ENCODE measurements at places on chromosomes 11 and 22.

DNA sequence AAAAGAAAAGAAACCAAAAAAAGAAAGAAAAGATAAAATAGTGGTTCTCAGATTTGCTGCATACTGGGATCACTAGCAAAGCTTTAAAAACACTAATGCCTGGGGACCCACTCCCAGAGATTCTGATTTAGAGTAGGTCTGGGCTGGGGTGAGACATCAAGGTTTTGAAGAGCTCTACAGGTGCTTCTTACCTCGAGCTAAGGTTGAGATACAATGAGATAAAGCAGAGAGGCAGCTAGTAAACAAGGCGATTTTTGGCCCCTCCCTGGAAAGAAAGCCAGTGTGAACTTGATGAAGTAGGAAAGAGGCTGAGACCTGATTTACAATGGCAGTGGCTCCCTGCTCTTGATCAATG is 327.6 kb upstream of the CCDC90B start:
- DNase-seq, result no peak

- DNase-seq, result no peak
Observed at GRCh38 chr11:60971520-60971919, at the start of gene CD6. TSS of gene CD6 (plus strand) at chr11:60971680. CDS start at chr11:60971866, 186 bp downstream.

GRCh38 chr11:107040433-107041087 is 22.3 kb upstream of the GUCY1A2 start:
- DNase-seq, result no peak

DNA sequence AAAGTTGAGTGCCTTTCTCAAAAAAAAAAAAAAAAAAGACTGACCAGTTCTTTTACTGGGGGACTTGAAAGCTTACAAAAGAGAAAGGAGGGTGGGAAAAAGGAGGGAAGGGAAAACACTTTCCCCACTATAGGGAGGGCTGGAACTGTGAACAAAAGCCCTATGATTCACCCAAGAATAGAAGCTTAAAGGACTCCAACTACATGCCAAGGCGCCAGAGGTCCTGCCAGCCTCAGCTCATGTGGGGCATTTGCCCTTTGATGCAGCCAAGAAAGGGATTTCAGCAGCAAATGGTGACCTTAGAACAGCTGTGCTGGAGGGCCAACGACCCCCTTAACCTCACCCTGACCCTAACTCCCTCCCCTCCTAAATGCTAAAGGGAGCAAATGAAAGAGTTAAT is 160.0 kb downstream of the NTM start:
- DNase-seq, result no peak

- no peak for DNase-seq
Observed at GRCh38 chr22:46421267-46421666, 85.8 kb downstream of the TRMU start.

DNA sequence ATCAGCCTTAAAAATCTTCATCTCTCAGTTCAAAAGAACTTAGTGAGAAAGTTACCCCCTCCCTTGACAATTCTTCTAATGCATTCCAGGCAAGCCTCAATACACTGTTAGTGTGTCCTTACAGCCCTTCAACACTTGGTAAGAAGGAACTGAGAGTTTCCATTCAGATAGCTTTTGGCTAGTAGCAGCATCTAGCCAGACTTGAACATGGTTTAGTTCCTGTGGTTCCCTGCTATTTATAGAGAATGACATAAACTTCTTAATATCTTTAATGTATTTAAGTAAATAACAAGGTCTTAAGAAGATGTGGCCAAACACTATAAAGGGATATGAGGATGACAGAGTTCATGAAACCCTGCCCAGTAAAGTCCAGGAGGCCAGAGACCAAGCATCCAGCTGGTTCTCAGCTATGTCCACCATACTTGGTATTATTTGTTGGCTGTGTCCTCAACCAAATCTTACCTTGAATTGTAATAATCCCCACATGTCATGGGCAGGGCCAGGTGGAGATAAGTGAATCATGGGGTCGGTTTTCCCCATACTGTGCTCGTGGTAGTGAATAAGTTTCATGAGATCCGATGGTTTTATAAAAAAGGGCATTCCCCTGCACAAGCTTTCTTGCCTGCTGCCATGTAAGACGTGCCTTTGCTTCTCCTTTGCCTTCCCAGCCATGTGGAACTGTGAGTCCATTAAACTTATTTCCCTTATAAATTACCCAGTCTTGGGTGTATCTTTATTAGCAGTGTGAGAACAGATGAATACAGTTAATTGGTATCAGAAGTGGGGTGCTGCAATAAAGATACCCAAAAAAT is 132.4 kb downstream of the LARGE1 start:
- DNase-seq, result no peak

DNA sequence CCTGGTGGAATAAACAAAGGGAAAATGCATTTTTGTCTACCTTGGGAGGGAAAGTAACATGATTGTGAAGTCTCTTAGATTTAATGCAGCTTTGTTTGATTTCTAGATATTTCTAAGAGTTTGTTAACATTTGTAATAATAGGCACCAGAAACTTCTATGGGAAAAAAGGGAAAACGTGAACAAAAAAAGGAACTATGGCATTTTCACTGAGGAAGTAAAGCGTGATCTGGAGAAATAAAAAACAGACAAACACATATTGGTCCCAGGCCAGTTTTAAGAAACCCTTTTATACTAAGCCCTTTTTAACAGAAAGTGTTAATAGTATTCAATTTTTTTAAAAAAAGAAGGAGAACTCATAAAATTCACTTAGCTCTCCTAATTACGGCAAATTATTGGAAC is 6.9 kb upstream of the MS4A7 start:
- no peak for DNase-seq

DNA sequence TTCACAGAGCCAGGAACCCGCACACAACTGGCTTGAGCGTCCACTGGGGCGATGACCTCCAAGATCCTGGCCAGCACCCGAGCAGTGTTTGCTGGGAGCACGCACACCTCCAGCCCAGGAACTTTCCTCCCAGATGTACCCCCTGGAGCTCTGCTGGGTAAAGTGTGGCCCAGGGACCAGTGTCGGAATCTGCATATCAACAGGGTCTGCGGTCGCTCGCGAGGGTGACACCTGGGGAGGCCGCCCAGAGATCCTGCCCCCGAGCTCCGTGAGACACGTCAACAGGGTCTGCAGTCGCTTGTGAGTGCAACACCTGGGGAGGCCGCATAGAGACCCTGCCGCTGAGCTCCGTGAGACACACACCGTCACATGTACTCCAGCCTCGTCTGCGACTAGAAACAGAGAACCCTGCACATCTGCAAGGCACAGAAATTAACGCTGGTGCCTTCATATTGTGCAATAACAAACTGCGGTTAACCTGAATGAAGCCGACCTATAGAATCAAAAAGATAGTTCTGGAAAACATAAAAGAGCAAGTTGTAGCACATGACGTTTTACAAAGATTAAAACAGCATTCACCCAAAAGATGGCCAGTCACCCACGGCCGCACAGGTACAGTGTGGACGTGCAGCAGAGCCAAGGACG is 172.4 kb downstream of the BRD1 start:
- DNase-seq, result no peak

DNA sequence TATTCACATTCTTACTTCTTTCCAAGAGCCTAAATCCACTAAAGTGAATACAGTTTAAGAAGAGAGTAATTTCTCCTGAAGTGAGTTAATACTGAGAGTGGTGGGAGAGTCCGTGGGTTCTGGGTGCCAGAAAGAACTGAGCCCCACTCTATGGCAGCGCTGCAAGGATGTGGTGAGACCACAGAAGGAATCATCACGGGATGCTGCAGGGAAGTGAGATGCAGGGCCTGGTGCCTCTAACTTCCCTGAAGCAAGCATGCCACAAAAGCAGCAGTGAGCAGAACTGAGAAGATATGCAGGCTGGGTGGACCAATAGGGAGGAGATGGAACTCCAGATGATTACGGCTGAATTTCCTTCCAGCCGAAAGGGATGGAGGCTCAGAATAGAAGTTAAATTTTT is 5.0 kb upstream of the MMP12 start:
- no peak for DNase-seq

DNA sequence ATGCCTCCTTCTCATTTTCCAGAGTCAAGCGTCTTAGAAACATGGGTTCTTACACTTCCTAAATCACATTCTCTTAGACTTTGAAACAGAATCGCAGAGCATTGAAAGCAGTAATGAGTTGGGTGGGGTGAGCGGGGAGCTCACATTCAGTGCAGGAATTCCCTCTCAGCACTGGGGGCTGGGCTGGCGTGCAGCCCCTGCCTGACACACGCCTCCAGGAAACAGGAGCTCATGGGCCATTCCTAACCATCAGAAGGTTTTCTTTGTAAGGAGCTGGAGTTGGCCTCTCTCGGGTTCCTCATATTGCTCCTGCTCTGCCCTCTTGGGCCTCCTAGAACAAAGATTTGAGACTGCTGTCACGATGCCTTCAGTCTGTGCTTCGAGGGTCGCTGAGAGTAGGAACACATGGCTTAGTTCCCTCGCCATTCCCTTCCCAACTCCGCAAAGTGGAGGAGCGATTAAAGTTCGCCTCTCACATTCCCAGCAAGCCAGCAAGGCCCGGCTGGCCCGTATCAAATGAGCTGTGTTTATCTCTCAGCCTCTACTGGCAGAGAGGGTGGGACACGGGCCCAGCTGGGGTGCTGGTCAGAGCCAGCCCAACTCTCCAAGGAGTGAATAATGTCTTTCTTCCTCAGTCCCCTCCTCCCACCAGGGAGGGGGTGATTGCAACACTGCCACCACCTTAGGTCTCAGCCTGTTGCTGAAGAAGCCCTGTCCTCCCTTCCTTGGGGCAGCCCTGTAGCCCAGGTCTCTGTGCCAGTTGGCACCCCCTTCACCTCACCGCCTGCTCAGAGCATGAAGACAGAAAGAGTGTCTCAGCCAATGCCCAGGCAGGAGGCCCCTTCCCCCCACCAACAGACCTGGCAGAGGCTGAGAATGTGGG is 10.4 kb downstream of the CHRDL2 start:
- DNase-seq, result no peak

- DNase-seq, result no peak
Observed at GRCh38 chr11:102724904-102725500, at the start of gene MMP8. TSS of gene MMP8 (minus strand) at chr11:102724954. CDS start at chr11:102724855, 99 bp downstream.

GRCh38 chr22:30943368-30943767 is 25.2 kb downstream of the MORC2 start:
- no peak for DNase-seq

GRCh38 chr11:8309862-8310261 is 46.2 kb upstream of the LMO1 start:
- no peak for DNase-seq

DNA sequence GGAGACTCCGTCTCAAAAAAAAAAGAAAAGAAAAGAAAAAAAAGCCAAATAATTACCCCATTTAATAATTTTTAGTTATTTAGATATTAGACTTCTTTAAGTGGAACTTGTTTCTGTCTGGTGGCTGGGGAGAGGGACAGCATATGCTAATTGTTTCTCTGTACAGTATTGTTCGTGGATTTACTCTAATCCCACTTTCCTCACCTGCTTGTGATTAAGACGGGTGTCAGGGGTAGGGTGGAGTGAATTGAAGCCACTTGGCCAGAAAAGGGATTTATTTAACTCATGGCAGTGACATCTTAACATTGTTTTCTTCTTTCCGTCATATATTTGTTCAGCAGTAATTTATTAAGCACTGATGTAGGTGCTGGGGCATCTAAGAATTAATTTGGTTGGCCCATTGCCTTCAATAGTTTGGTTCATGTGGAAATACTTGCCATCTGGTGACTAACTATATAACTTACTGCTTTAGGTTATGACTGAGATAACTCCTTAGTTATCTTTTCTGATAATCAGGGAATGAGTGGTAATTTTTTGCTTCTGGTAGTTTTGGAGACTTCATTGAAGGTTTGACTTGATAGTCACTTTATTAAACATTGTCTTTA is 4.6 kb downstream of the TNRC6B start:
- DNase-seq, result no peak

- no peak for DNase-seq
Observed at GRCh38 chr11:111719379-111719778, 46.8 kb downstream of the PPP2R1B start.

DNA sequence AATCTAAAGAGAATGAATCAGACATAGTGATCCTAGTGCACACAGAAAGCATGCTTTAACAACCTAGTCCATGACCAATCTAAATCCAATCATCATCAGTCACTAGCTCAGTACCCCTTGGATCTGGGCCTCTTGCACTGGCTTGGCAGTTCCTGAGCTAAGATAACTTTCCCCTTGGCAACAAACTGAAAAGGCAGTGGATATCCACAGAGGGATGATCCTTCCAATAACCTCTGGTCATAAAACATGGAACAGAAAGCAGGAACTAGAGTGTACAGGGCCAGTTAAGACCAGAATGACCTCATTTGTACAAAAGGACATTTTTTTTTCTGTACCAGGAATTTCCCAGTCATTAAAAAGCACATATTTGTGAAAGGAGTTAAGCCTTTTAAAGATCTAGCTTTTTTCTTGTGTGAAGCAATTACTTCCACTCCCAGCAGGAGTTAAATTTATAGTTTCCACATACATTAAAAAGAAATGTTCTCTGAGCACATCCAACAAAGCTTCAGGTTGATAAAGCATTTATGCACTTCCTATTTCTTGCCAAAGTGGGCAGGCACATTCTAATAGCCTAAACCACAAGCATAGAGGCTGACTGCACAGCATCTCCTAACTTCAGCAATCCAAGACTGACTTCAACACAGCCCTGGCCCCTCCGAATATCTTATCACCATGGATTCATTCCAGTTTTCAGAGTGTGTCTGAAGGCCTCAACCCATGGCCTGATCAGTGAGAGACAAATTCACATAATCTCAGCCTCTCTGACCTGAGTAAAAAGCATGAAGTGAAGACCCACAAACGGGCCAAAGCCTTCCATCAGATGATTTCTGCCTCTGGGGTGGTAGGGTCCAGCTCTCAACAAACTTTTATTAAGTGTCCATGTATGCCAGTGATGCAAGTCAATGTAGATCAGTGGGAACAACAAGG is 29.9 kb downstream of the GUCY1A2 start:
- DNase-seq, result no peak

- DNase-seq, result no peak
Observed at GRCh38 chr11:47928426-47928825, 51.9 kb upstream of the PTPRJ start.

DNA sequence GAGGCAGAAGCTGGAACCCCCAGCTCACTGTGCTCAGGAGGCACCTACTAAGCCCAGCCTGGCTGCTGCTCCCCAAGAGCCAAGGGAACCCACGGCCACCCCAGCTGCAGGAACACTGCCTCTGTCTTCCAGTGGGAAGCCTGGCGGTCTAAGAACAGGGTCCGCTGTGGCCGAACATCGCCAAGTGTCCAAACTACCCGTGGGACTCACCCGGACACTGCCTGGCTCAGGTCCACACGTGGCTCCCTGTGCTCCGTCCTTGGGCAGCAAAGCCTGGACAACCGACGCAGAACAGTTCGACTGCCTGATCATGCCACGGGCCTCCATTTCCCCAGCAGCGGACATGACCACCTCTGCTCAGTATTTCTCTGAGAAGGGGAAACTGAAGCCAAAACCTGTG is 747.0 kb downstream of the BRD1 start:
- DNase-seq, result no peak

Data from KG1 (cell line).